ENCODE measurements at places on chromosomes 1 and 21. TPM values are rescaled to one million over a fixed set of nuclear protein-coding genes. Genes with fewer than 3 reads are reported as not detected.

The C4BPA gene
- total RNA-seq, result 5.9 TPM

The EPHA10 gene
- 45.3 TPM for total RNA-seq

The KCNE2 gene
- 0.84 TPM for total RNA-seq

The PYHIN1 gene
- total RNA-seq, result 0.98 TPM

Measured in mucosa of descending colon (tissue), 3 donors.